ENCODE measurements at places on chromosomes 13 and 19. TPM values are rescaled to one million over a fixed set of nuclear protein-coding genes. Genes with fewer than 3 reads are reported as not detected.
A peak's percentile ranks its signal among the peaks of the same experiment; 100 is the strongest.

Gene MEX3D
- polyA plus RNA-seq = 45.6 TPM

Gene TMEM238
- polyA plus RNA-seq = 0.91 TPM

Gene DIRAS1
- polyA plus RNA-seq = 8.1 TPM

Gene ZNF560
- polyA plus RNA-seq = 8.0 TPM

Gene LILRA1
- polyA plus RNA-seq = 0.62 TPM

Gene HSPB6
- 146 TPM for polyA plus RNA-seq

Gene ITGBL1
- polyA plus RNA-seq = 7.7 TPM

Gene DACT3
- 19.8 TPM for polyA plus RNA-seq

DNA sequence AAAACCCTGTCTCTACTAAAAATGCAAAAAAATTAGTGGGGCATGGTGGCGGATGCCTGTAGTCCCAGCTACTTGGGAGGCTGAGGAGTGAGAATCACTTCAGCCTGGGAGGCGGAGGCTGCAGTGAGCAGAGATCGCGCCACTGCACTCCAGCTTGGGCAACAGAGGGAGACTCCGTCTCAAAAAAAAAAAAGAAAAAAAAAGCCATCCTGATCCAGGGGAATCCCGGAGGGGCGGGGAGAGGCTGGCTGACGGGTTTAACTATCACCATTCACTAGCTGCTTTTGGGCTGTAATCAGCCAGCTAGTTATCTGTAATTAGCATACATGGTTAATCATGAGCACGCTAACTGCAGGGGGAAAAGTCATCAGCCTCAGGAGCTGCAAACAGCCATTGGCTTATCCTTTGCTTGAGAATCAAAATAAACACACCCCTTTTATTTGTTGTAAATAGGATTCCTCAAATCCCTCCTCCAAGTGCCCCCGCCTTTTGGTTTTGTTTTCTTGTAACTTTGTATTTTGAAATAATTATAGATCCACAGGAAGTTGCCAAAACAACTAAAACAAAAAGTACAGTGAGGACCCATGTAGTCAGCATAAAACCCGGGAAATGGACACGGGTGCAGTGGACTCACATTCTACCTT, 9.6 kb downstream of the FSD1 start:
- peak; percentile 36 for DNase-seq
- H3K4me3 ChIP-seq = no peak overlapping the region
- H3K27ac ChIP-seq = no peak overlapping the region
- no peaks in the 10 kb centered on the region for H3K36me3 ChIP-seq
- no peaks in the 10 kb centered on the region for H3K27me3 ChIP-seq

GRCh38 chr13:77389625-77390000, 62.7 kb upstream of the MYCBP2 start:
- H3K27ac ChIP-seq = no peak overlapping the region
- no peaks in the 10 kb centered on the region for H3K36me3 ChIP-seq
- no peaks in the 10 kb centered on the region for H3K27me3 ChIP-seq
- H3K4me3 ChIP-seq = no peak overlapping the region
- H3K4me1 ChIP-seq = no peaks in the 10 kb centered on the region

DNA sequence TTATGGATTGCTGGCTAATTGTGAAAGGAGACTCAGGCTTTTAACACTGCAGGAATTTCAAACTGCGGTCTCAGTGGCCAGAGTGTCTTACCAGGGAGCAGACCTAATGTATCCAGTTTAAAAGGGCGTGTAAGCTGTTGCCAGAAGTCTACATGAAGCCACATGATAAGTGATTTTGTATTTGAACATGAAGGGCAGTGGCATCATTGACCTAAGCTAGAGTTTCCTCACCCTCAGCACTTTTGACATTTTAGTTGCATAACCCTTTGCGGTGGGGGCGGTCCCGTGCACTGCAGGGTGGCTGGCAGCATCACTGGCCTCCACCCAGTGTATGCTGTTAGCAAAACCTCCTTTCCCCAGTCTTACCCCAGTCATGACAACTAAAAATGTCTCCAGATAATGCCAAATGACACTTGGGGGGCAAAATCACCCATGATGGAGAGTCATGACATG, 23.7 kb upstream of the GPR18 start:
- H3K27ac ChIP-seq = peak overlapping the region; percentile 57
- no peaks in the 10 kb centered on the region for H3K36me3 ChIP-seq
- peaks cover 48% of the 10 kb centered on the region for H3K4me1 ChIP-seq
- H3K27me3 ChIP-seq = no peaks in the 10 kb centered on the region
- H3K4me3 ChIP-seq = no peak overlapping the region

GRCh38 chr13:110341445-110342244, 34.6 kb downstream of the COL4A2 start:
- H3K36me3 ChIP-seq = no peaks in the 10 kb centered on the region
- H3K4me3 ChIP-seq = no peak overlapping the region
- H3K27ac ChIP-seq = peak overlapping the region; percentile 82
- DNase-seq = peak; percentile 26
- H3K4me1 ChIP-seq = peaks cover 40% of the 10 kb centered on the region

DNA sequence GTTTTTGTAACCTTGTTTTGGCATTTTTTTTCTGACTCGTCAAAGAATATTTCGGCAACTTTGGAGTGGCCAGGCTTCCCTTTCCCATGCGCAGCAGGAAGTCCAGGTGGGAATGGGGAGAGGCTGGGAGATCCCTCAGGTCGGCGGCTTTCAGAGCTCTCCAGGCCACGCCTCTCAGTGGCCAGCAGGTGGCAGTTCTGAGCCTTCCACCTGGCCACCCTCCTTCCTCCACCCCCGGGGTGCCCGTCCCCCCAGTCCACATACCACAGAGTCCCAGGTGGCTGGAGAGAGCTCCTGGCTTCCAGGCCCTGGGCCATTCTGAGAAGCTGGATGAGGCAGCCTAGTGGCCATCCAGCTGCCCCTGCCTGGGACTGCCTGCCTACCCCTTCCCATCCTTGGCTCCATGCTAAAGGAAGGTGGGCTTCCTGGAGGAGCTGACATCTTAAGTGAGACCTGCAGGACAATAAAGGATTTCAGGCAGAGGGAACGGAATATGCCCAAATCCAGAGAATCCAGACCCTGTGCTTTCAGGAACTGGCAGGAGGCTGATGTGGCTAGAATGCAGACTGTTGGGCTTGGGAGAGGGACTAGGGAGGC, 46.3 kb downstream of the CCNE1 start:
- H3K36me3 ChIP-seq = no peaks in the 10 kb centered on the region
- no peak overlapping the region for H3K27ac ChIP-seq
- H3K27me3 ChIP-seq = no peaks in the 10 kb centered on the region
- H3K4me1 ChIP-seq = no peaks in the 10 kb centered on the region

DNA sequence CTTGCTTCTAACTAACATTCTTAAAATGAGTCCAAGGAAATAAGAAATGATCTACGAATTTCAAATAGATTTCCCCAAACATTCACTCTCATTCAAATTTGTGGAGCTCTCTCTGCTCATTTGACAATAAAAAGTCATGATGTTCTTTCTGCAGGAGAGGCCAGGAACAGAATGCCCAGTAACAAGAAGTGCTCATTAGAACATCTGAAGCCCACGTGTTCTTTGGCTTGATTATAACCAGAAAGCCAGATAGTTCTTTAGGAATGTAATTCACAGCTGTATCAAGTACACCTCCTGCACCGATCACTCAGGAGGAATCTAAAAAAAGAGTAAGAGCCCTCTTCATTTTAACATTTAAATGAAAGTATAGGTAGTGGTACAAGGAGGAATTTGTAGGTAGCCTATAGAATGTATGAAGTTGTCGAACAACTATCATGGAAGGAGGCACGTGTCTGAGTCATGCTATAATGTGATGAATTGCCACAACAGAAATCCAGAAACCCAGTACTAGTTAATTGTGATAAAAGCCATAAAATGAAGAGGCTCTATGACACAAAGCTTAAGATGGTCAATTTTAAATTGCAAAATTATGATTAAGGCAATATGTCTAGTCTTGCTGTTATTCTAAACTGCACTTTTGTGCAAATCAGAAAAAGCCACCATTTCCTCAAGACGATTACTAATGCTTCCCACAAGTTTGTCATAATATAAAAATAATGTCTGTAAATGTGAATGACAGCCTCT, 12.8 kb downstream of the MEDAG start:
- DNase-seq = no peak
- H3K36me3 ChIP-seq = no peaks in the 10 kb centered on the region
- peak overlapping the region; percentile 62 for H3K27ac ChIP-seq
- H3K4me3 ChIP-seq = no peak overlapping the region
- no peaks in the 10 kb centered on the region for H3K27me3 ChIP-seq
- peaks cover 17% of the 10 kb centered on the region for H3K4me1 ChIP-seq

- H3K36me3 ChIP-seq = no peaks in the 10 kb centered on the region
- DNase-seq = no peak
- H3K4me1 ChIP-seq = no peaks in the 10 kb centered on the region
Measured at GRCh38 chr19:38190061-38190460, 34.0 kb downstream of the DPF1 start.

DNA sequence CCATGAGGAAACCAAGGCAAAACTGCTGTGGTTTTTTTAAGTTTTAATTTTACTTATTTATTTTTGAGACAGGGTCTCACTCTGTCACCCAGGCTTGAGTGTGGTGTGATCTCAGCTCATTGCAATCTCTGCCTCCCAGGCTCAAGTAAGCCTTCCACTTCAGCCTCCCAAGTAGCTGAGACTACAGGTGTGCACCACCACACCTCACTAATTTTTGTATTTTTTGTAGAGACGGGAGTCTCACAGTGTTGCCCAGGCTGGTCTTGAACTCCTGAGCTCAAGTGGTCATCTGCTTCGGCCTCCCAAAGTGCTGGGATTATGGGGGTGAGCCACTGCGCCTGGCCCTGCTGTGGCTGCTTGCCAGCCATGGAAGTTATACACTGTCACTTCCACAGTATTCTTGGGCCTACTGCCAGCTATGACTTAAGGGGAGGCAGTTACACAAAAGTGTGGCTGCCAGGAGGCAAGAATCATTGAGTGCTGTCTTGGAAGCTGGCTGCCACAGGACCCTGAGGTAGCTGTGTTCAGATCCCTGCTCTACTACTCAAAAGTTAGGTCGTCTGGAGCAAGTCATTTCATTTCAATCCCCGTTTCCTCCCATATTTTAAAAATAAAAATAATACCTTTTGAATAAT, 12.7 kb downstream of the FARP1 start:
- H3K27me3 ChIP-seq = no peaks in the 10 kb centered on the region
- no peaks in the 10 kb centered on the region for H3K4me1 ChIP-seq
- H3K27ac ChIP-seq = no peak overlapping the region
- peak; percentile 32 for DNase-seq
- H3K36me3 ChIP-seq = no peaks in the 10 kb centered on the region
- no peak overlapping the region for H3K4me3 ChIP-seq

DNA sequence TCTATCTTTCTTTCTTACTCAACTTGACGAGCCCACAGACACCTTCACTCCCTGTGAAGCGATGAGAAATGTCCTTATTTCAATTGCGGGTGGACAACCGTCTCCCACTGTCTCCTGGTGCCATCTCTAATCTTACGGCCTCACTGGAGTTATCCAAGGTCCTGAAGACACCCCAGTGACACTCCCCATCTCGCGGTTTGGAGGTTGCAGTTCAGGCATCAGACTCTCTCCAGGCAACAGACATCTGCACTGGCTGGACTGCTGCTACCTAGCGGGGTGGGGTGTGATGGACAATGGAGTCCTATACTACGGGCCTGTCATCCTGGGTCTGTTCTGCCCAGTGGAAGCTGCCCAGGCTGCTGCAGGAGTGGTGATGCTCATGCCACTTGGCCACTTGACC, 18.3 kb upstream of the IRS2 start:
- no peaks in the 10 kb centered on the region for H3K27me3 ChIP-seq
- no peak overlapping the region for H3K4me3 ChIP-seq
- H3K4me1 ChIP-seq = no peaks in the 10 kb centered on the region
- no peak for DNase-seq
- no peaks in the 10 kb centered on the region for H3K36me3 ChIP-seq

- no peaks in the 10 kb centered on the region for H3K36me3 ChIP-seq
- DNase-seq = no peak
- no peak overlapping the region for H3K27ac ChIP-seq
- no peak overlapping the region for H3K4me3 ChIP-seq
Measured at GRCh38 chr13:72185776-72186175, 318.8 kb upstream of the DACH1 start.

DNA sequence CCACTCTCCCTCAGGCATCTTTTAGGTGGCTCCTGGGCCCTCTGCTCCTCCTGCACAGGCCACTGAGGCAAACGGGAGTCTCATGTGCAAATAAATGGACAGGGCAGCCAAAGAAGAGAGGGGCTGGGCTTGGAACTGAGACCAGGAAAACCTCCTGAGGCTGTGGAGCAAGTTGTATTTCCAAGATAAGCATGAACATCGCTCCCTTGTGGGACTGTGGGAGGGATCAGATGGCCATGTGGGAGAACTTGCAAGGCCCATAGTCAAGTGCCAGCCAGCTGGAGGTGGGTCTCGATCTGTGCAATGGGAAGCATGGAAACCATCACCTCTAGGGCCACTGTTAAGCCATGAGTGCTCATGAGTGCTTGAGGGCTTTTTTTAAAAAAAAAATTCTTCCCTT, 24.9 kb downstream of the MED26 start:
- no peaks in the 10 kb centered on the region for H3K27me3 ChIP-seq
- H3K4me3 ChIP-seq = no peak overlapping the region
- DNase-seq = no peak
- H3K36me3 ChIP-seq = no peaks in the 10 kb centered on the region

GRCh38 chr13:64283926-64284325, 2868.3 kb upstream of the PCDH20 start:
- no peaks in the 10 kb centered on the region for H3K36me3 ChIP-seq
- no peak for DNase-seq
- H3K27me3 ChIP-seq = no peaks in the 10 kb centered on the region
- no peaks in the 10 kb centered on the region for H3K4me1 ChIP-seq

DNA sequence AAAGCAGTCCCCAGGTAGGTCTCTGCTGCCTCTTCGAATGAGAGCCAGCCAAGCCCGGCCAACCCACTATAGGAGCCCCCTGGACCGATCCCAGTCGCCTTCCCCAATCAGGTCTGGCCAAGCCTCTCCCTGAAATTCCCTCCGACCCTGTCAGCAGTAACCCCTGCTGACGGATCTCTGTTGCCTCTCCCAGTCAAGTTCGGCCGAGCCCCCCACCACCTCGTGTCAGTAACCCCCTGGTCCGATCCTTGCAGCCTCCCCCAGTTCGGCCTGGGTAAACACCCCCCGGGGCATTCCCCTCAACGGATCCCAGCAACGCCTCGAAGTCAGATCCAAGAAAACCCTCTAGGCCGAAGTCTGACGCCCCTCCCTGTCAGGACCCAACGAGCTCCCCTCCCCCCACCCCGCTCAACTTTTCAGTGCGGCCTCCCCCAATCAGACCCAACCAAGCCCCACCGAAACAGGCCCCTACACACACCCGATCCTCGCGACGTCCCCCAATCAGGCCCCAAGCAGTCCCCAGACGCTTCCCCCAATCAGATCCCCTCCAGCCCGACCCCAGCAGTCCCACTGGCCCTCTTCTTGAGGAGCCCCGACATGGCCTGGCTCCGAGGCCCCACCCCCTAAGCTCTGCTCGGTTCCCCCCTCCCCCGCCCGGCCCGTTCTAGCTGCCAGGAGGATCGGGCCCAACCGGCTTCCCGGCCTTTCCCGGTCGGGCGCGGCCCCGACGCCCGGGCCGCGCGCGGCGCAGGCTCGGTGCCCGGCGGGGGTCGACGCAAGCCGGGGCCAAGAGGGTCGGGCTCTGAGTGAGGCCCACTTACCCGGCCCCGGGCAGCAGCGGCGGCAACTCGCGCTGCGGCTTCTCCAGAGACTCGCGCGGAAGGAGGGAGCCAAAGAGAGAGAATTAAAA, 1.8 kb downstream of the TNPO2 start:
- peak overlapping the region; percentile 78 for H3K4me3 ChIP-seq
- peaks cover 22% of the 10 kb centered on the region for H3K4me1 ChIP-seq
- DNase-seq = peak; percentile 73
- peak overlapping the region; percentile 95 for H3K27ac ChIP-seq
- H3K36me3 ChIP-seq = no peaks in the 10 kb centered on the region
- no peaks in the 10 kb centered on the region for H3K27me3 ChIP-seq

- DNase-seq = no peak
- H3K27me3 ChIP-seq = no peaks in the 10 kb centered on the region
- no peaks in the 10 kb centered on the region for H3K4me1 ChIP-seq
- H3K4me3 ChIP-seq = no peak overlapping the region
- H3K36me3 ChIP-seq = no peaks in the 10 kb centered on the region
- no peak overlapping the region for H3K27ac ChIP-seq
Measured at GRCh38 chr13:79829880-79830279, 348.9 kb downstream of the NDFIP2 start.

All from testis (tissue), 5 donors.